ENCODE measurements at places on chromosomes 16 and 17.

GRCh38 chr16:61179561-61179960, 856.7 kb downstream of the CDH8 start:
- no peak for DNase-seq

- peak; percentile 81 for DNase-seq
Measured at GRCh38 chr16:1959269-1960039, at the start of gene NDUFB10. Gene NDUFB10 (plus strand): TSS chr16:1959538. CDS start chr16:1959625, 87 bp downstream.

DNA sequence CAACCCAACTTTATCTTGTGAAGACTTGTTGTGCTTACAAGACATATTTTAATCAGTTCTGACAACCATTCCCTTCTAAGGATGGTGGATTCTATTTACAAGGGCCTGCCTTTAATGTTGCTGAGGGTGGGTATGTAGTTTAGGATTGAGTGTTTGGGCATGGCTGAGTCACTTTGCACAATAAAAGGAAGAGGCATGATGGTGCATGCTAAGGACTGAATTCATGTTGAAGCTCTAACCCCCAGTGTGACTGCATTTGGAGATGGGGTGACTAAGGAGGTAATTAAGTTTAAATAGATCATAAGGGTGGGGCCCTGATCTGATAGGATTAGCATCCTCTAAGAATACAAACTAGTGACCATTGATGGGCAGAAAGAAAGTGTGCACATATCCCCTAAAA, 196.1 kb upstream of the HS3ST3A1 start:
- no peak for DNase-seq

GRCh38 chr17:43316522-43317142, 82.2 kb upstream of the ARL4D start:
- no peak for DNase-seq

DNA sequence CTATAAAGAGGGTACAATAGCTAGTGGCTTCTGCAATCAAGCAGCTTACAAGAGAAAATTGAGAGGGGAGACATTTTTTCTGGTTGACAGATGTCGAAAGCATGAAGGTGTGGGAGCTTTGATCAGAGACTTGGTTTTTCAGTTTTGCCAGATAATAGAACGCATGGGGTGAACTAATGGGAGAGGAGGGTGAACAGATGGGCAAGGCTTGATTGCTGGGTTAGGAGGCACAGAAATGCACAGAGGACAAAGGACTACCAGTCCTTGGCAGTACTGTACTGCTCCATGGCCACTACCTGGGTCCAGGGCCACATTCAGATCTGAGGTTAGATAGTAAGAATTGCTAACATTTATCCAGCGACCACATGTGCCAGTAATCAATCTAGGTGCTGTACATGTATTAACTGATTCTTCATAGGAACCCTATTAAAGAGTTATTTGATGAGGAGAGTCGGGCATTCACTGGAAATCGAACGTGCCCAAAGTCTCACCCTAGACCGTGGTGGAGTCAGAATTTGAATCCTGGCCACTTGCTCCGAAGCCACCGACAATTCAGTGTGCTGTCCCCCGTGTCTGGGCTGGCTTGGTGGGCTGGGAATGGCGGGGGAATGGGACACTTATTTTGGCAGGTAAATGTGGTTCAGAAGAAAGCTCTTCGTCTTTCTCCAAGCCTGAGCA, 873 bp upstream of the KSR1 start:
- DNase-seq: no peak

DNA sequence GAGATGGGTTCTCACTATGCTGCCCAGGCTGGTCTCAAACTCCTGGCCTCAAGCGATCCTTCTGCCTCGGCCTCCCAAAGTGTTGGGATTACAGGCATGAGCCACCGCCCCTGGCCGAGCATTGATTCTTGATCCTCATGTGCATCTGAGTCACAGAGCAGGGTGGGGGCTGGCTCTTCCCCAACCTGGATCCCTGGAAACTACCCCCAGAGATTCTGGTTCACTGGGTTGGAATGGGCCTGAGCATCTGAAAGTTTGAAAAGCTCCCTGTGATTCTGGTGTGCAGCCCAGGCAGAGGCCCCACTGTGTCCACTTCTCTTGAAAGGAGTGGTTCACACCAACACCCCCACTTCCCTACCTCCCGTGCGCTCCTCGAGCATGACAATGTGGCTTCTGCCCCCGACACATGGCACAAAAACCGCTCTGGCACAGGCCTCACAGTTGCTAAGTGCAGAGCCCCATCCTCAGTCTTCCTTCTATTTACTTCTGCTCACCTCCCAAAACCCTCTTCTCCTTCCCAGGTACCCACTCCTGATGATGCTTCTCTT, 4.6 kb downstream of the QPRT start:
- DNase-seq: no peak

DNA sequence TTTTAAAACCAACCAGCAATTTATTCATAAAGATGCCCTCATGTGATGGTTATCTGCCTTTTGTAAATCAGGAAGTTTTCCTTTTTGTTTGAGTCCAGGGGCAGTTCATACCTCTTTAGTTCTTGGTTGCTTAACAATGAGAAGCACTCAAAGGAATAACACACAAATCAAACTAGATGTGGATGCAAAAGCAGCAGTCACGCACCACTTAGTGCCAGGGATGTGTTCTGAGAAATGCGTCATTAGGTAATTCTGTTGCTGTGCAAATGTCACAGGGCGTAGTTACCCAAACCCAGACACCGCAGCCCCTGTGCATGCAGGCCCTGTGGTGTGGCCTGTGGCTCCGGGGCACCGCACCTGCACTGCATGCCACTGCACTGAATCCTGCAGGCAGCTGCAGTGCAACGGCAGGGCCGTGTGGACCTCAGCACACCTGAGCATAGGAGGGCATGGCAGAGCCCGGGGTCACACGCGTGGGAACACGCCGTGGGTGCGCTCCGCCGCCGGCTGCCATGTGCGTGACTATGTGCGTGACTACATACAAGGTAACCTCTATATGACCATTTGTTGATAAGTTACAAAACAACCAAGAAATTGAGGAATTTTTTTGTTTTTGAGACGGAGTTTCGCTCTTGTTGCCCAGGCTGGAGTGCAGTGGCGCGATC, 39.6 kb downstream of the PKD1 start:
- no peak for DNase-seq

DNA sequence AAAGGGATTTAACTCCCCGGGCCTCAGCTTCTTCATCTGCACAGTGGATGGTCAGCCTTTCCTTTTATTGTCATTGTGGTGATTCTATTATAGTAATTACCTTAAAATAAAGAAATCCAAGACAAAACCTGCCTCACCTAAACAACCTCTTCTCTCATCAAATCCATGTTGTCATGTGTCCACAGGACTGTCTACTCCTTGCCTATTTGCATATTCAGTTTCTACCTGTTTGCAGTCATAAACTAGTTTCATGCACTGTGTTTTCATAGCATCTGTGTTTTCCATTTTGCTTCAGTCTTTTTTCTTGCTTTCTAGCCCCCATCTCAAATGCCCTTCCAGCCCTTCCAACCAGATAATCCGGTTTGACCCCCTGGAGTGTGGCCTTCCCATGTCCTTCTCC, 44.3 kb upstream of the CPNE2 start:
- no peak for DNase-seq

- no peak for DNase-seq
Measured at GRCh38 chr17:7077911-7078546, 2.0 kb downstream of the CLEC10A start.

GRCh38 chr17:51000835-51001638, 119.6 kb downstream of the SPAG9 start:
- DNase-seq: peak; percentile 36

- DNase-seq: no peak
Measured at GRCh38 chr17:4583206-4583605, 1.1 kb upstream of the SMTNL2 start.

DNA sequence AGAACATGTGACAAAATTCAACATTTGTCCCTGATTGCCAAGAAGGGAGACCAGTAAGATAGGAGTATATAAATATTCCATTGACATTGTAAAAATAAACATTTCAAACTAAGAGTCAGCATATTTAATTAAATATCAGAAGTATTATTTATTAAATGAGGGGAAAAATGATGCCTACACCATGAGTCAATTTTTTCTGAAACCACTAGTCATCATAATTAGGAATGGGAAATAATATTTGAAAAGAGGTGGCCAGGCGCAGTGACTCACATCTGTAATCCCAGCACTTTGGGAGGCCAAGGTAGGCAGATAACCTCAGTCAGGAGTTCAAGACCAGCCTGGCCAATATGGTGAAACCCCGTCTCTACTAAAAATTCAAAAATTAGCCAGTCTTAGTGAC, 2.1 kb downstream of the CMTM1 start:
- no peak for DNase-seq

GRCh38 chr17:71830866-71831265, 290.0 kb upstream of the SOX9 start:
- no peak for DNase-seq

DNA sequence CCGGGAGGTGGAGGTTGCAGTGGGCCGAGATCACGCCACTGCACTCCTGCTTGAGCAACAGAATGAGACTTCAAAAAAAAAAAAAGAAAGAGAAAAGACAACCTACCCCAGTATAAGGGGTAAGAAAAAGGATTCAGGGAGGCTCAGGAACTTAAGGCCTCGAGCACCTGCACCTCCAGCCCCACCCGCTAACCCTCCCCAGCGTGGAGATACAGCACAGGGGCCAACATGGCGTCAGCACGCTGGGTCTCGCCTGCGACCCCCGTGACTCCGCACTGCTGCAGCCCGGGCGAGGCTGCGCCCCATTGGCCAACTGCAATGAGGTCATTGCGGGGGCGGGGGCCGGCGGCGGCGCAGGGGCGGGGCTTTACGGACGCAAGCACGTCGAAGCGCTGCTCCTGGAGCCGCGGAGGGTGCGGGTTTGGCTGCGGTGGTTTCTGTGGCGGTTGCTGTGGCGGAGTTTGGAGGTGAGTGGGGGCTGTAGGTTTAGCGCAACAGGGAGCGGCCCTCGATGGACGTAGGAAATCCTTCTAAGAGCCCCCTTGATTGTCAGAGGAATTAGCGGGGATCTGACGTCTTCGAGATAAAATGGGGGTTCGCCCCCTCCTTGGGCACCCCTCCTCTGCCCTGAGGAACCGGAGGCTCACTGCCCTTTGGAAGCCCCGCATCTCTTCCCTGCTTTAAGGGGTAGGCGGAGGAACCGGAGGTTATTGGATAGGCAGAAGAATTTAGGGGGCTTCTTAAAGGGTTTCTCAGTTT, at the start of gene ATP6V0A1:
Gene ATP6V0A1, plus strand, starts transcription at position 382 of the 759 bp plus-strand sequence. CDS start 2,017 bp downstream, outside the sequence.
- DNase-seq: peak; percentile 89

DNA sequence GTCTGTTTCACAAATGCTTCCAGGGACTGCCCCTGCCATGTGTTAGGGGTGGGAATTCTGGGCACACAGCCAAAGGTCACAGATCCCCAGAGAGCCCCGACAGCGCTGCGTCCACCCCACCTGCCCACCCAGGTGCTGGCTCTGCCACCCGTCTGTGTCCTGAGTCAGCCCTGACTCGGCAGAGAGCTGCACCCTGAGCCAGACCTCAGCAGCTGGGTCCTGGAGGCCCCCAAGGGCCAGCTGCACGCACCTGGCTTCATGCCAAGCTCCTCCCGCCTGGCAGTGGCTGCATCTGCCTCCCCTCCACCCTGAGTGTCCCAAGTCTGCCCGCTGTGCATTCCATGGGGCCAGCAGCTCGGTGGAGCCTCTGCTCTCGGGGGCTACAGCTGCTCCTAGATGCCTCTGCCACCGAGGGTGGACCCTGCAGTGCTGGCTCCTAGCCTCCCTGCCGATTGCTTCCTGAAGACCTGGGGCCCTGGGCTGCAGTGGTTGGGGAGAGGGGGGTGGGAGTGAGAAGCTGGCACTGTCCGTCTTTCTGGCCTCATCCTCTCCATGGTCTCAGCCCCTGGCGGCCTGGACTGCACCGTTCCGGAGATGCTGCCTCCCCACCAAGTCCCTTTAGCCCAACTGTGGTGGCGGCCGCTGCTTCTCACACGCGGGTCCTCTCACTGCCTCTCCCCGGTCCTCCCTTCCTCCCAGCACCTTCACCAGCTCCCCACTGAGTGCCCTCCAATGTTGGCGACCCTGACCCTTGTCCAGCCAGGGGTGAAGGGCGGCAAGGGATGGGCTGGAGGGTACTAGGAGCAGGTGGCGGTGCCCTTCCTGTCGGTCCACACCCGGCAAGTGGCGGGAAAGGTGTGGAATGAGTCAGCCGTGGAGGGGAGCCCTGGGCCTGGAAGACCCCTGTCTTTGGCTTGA, 3.0 kb downstream of the SECTM1 start:
- peak; percentile 87 for DNase-seq

DNA sequence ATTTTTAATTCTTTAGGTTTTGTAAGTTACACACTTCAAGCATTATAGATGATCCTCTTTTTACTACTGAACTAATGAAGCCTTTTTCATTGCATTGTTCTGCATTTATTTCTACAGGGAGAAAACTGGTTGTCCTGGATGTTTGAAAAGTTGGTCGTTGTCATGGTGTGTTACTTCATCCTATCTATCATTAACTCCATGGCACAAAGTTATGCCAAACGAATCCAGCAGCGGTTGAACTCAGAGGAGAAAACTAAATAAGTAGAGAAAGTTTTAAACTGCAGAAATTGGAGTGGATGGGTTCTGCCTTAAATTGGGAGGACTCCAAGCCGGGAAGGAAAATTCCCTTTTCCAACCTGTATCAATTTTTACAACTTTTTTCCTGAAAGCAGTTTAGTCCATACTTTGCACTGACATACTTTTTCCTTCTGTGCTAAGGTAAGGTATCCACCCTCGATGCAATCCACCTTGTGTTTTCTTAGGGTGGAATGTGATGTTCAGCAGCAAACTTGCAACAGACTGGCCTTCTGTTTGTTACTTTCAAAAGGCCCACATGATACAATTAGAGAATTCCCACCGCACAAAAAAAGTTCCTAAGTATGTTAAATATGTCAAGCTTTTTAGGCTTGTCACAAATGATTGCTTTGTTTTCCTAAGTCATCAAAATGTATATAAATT, 53.0 kb downstream of the TUBD1 start:
- no peak for DNase-seq

DNA sequence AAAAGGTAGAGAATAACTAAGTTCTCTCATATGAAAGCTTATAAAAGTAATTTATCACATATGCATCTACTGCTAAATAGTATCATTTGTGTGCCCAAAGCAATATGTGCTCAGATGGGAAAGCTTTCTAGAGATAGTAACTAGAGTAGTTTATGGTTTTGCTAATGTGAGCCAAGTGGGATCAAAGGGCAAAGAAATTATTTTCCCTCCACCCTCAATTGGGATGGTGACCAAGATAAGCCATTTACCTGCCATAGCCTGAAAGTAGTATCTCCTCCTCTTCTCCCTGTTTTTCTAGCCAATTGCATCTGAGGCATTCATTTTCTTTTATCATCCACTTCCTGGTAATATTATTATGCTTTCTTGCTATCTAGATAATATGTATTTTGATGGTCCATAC, 41.9 kb upstream of the KCNJ16 start:
- DNase-seq: no peak
